ENCODE measurements at places on chromosomes 13 and 19.

- peak; percentile 69 for DNase-seq
Measured at GRCh38 chr19:10238172-10238783, 7.1 kb upstream of the S1PR2 start.

DNA sequence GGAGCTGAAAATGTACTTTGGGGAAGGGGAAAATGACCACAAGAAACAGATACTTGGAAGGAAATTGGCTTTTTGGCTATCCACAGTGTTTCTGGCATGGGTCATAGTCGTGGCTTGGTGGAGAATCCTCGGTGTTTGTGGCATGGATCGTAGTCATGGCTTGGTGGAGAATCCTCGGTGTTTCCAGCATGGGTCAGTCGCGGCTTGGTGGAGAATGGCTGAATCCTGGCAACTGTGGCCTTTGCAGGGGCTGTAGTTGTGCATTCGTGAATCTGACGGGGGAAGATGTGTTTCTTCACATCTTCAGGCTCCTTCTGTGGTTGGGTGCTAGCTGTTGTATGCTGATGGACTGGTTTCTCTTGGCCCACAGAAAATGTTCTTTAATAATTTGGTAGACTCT, 61.7 kb upstream of the MCF2L start:
- no peak for DNase-seq

GRCh38 chr13:90336507-90336906, 1011.0 kb upstream of the MIR17HG start:
- DNase-seq, result no peak

DNA sequence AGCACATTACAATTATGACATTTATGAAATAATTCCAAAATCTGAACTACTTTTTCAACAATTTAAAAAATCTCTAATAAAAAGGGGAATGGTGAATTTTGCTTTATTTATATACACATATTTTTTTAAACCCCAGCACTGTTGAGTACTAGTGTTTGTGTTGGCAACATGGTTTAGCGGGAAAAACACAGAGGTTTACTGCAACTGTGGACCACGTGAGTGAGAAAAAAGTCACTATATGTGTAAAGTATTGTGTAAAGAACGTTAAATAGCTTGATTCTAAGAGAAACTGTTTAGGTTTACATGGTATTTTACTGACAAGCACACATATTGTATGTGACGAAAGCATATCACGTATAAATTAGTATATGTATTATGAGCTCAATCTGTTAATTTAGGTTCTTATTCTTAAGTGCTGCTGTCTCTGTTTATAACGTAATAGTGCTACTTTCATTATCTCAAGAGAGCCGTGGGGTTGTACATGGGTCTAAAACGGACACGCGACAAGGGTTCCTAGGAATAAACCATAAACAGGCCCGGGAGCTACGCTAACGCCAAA, 617 bp downstream of the SKA3 start:
- no peak for DNase-seq

- no peak for DNase-seq
Measured at GRCh38 chr19:56162258-56162657, 13.6 kb upstream of the GALP start.

- DNase-seq, result no peak
Measured at GRCh38 chr19:54141356-54141755, 3.8 kb downstream of the CNOT3 start.

- DNase-seq, result no peak
Measured at GRCh38 chr13:82224806-82225205, 1657.5 kb downstream of the SLITRK1 start.

DNA sequence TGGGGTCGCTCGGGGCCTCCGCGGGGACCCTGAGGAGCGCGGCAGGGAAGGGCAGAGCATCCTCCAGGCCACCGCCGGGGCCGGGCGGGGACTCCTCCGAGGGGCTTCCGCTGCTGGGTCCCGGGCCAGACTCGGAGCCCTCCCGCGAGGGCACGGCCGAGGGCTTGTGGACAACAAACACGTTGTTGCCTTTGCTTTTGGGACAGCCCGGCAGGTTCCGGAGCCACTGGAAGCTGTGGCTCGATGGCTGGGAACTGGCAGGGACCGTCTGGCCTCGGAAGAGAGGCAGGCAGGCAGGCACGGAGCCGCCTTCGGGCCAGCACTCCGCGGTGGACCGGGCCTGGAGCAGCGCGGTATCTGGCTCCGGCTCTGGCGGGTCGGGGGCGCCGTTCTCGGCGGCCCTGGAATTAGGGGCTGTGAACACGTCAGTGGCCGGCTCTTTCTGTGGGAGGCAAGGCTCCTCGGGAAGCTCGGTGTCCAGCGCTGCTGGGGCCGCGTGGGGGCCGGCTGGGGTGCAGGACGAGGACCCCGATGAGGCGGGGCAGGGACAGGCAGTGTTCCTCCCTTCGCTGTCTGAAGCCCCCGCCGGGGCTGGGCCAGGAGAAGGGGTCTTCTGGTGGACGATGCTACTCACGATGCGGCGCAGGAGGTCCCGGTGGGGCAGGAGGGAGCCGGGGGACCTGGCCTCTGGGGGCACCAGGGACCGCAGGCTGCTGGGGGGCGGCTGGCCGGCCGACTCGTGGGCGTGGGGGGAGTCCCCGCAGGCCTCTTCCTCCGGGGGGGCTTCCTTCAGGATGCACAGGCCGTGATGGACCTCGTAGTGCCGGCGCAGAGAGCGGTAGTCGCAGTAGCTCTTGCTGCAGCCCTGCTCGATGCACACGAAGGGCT, 27.6 kb downstream of the ZNF541 start:
- DNase-seq, result no peak

DNA sequence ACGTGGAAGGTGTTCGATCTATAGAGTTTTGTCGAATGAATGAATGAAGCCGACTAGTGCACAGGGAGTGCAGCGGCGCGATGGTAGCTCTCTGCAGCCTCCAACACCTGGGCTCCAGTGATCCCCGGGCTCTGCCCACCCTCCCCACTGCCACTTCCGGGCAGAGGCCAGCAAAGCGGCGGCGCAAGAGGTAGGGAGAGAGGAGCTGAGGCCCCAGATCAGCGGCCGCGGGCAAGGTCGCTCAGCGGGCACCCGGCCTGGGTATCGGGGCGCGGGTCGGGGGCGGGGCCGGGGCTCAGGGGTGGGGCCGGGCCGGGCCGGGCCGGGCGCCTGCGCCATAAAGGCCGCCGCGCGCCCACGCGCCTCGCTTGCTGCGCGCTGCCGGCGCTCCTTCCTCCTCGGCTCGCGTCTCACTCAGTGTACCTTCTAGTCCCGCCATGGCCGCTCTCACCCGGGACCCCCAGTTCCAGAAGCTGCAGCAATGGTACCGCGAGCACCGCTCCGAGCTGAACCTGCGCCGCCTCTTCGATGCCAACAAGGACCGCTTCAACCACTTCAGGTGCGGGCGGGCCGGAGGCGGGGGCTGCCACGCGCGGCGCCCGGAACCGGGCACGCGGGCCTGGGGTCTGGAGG, at the start of gene GPI:
TSS of gene GPI (plus strand) at position 367 of the 633 bp plus-strand sequence. CDS start at position 438, 71 bp downstream.
- peak; percentile 70 for DNase-seq

DNA sequence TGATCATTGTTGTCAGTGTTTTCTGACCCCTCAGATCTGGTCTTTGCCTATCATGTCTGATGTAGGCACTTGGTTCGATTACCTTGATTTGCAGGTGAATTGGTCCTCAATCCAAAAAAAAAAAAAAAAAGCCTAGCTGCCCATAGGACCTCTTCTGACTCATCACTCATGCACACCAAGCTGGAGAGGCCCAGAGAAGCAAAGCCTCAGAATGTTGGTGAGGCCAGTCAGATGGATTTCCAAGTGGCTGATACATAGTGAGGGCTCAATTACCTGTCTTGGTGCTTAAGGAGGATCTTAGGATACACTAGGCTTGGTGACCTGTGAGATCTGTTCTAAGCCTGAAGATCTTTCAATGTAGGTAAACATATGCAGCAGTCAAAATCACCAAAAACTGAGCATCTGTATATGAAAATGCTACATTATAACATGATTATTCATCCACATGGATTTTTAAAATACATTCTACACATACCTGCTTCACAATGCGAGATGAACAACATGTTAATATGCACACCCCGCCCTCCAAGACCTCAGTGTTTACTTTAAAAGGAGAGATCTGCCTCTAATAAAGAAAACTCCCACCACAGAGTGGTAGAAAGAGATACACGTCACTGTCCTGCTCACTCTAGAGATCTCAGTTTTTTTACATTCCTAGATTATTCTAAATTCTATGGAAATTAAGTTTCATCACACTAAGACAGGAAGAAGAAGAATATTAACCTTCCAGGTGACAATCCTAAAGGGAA, 79.9 kb upstream of the RAP2A start:
- DNase-seq, result no peak

DNA sequence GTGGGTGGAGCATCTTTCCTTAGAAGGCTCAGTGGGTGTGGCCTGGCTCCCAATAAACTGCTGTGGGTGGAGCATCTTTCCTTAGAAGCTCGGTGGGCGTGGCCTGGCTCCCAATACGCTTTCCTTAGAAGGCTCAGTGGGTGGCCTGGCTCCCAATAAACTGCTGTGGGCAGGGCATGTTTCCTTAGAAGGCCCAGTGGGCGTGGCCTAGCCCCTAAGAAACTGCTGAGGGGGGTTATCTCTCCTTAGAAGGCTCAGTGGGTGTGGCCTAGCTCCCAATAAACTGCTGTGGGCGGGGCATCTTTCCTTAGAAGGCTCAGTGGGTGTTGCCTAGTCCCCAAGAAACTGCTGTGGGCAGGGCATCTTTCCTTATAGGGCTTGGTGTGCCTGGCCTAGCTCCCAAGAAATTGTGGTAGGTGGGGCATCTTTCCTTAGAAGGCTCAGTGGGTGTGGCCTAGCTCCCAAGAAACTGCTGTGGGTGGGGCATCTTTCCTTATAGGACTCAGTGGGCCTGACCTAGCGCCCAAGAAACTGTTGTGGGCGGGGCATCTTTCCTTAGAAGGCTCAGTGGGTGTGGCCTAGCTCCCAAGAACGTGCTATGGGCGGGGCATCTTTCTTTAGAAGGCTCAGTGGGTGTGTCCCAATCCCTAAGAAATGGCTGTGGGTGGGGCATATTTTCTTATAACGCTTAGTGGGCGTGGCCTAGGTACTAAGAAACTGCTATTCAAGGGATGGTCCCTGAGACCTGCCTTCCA, 10.3 kb downstream of the HSH2D start:
- no peak for DNase-seq

- DNase-seq, result no peak
Measured at GRCh38 chr13:41827507-41828213, 133.2 kb downstream of the VWA8 start.

DNA sequence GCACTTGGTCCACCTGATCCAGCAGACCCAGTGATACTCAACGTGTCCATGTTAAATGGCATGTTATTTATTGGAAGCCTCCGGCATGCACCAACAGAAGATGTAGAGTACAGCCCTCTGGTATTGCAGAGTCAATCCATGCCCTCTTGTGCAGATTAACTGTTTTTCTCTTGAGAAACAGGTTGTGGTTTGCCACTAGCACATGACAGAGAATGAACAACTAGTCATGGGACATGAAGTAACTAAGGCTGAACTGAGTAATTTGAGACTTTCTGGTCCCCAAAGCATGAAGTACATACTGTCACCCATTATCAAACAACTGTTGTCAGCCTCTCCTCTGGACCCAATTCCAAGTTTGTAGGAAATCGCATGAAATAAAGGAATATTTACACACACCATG, 3.2 kb downstream of the ZNF562 start:
- DNase-seq, result no peak

- peak; percentile 68 for DNase-seq
Measured at GRCh38 chr19:48480558-48481500, 11.7 kb downstream of the CYTH2 start.

DNA sequence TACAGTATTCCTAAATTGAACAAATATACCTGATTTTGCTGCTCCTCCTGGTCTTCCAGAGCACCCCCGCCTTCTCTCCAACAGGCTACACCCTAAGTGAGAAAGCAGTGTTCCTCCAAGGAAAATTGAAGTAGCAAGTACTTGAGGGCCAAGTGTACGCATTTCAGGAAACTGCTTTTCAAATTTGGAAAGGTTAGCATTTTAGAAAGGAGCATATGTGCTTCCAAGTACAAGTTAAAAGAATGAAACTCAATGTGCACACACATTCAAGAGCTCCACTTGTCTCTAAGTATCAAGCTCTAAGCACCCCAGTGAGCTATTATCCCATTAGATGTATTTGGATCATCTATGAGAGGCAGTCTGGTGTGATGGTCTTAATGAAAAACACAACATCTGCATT, 25.8 kb downstream of the LHFPL6 start:
- no peak for DNase-seq

- DNase-seq, result no peak
Measured at GRCh38 chr13:100738176-100738855, 63.7 kb upstream of the TMTC4 start.

DNA sequence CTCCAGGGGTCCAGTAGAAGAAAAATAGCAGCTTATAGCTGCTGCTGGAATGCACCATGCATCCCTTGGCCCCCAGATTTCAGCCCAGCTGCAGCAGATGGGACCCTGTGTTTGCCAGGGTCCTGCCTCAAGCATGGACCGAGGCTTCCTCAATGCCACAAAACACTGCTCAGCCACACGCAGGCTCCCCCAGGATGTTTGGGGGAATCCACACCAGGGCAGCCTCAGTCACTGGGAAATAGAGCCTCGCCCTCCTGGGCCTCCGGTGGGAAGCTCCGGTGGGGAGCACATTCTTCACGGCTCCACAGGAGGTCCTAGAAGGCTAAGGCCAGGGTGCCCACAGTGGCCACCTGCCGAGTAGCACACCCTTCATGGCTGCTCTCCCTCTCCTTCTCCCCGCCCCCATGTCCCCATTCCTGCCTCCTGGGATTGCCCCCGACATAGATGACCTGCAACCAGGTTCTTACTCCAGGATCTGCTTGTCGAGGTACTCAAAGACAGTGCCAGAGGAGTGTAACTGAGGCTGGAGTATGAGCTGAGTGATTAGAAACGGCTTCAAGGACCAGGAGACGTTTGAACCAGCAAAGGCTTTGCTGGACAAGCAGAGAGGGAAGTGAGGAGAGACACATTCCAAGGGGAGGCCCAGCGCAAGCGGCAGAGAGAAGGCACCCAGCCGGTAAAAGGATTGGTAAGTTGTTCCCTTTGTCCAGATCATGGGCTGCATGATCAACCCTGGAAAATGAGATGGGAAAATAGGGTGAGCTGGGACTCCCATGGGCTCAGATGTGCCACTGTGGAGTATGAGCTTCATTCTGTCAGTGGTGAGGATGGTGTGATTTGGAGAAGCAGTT, 110.7 kb upstream of the UQCRFS1 start:
- DNase-seq, result no peak

- DNase-seq, result no peak
Measured at GRCh38 chr13:110161112-110161882, 145.7 kb downstream of the COL4A1 start.
